ENCODE measurements at places on chromosomes 2 and 18.
A peak's percentile ranks its signal among the peaks of the same experiment; 100 is the strongest.

DNA sequence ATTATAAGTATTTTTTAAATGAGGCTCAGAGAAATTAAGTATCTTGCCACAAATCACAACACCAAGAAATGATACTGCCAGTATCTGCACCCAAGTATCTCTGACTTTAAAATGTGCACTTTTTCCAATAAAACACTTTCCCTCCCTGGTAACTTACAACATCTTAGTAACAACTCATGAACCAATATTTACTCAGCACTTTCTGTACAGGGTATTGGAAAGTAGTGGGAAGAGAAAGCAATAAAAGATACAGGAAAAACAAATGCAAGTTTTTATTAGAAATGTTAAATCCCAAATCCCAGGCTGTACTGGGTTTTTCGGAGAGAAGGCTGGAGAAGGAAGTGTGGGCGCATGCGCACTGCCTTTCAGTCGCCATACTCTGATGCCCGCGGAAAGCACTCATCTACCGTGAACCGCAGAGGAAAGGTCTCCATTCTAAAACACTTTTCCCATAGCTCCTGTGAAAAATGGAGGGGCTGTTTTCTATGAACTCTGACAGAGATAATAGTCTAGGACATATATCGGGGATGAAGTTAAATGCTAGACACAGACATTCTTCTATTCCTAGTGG is 52.1 kb downstream of the L3MBTL4 start:
- DNase-seq = no peak

DNA sequence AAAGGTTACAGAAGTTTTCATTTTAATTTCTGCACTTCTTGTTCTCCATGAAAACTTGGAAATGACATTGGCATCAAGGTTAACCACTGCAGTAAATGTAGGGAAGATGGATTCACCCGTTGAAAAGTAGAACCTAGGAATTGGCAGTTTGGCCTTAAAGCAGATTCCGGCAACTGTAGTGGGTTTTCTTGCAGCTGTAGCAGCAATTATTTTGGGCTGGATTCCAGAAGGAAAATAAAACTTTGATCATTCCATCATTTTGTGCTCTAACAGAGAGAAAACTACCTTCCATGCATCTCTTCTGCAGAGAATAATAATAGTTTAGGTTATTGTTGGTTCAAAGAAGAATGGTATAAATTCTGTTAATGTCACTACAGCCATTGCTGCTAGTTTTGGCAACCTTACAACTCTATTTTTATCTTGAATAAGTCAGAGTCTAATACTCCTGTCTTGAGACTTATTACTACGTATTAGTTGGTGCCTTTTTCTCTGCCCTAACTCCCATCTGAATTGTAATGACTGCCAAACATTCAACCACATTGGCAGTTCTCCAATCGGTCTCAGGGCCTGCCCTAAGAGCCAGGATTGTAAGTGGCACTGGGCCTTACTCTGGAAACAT is 178.1 kb upstream of the PIEZO2 start:
- no peak for DNase-seq

DNA sequence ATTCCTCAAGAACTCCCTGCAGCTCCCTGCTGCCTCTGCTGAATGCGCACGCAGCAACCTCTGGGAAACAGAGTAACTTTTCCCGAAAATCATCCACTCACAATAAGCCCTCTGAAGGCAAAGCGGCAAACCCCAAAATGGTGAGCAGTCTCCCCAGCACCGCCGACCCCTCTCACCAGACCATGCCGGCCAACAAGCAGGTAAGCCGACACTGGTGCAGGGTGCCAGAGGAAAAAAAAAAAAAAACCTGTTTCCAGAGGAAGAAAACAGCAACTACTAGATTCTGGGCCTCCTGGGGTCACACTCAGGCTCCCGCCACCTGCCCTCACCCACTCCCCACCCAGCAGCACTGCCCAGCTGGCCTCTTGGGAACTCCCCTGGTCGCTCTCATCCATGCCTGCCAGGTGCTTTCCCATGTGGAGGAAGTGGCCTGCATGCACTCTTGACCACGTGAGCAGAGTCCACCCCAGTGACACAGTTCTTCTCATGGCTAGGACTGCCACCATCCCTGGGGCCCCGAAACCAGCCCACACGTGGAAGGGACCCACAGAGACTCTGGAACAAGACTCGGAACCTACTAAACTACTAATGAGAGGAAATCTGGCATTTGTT is 36.9 kb downstream of the KCTD18 start:
- DNase-seq = no peak

DNA sequence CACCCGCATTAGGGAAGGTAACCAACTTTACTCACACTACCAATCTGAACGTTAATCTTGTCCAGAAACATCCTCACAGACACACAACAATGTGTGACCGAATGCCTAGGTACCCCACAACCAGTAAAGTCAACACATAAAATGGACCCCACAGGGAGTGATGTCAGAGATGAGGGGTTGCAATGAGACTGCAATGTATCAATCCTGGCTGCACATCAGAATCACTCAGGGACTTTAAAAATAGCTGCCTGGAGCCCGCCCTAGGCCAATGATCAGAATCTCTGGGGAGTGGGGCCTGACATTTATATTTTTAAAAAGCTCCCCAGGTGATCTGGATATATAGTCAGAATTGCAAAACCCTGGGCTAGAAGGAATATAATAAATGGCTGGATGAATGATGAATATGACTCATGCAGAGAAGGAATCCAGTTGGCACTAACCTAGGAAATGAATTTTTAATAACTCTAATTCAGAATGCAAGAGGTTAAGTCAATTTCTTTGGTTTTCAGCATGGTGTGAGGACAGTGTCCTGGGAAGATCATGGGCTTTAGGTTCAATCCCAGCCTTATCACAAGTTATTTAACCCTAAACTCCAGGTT is 92.8 kb downstream of the COLEC12 start:
- no peak for DNase-seq

- DNase-seq = no peak
Observed at GRCh38 chr18:55163550-55163949, 204.3 kb upstream of the CCDC68 start.

DNA sequence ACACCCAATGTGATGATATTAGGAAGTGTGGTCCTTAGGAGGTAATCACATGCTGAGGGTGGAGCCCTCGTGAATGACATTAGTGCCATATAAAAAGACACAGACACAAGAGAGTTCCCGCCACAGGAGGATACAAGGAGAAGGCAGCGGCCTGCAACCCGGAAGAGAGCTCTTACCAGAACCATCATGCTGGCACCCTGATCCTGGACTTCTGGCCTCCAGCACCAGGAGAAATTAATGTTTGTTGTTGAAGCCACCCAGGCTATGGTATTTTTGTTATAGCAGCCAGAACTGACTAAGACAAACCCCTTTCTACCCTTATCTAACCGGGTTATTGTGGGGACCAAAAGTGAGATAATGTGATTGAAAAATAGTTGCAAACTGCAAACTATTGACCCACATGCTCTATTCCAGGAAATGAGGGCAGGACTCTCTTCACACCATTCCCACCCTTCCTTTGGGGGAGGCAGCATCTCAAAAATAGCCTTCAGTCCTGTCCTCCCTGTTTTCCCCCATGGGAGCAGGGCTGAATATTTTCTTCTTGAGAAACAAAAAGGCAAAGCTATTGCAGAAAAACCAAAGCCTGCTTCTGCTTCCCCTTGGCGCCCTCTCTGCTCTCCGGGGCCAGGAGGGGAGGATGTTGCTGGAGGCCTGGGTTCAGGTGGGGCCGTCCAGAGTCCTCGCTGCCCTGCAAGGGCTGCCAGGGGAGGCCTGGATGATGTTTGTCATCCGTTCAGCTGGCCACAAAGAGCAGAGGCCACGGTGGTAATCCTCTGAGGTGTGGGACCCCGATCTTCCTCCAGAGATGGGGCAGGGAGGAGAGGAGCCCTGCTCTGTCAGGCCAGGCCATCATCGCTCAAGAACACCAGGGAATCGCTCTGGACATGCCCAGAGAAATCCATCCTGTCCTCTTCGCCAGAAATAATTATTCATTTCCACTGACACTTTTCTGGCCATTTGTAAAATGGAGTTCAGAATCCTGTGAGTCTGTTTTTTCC is 73.8 kb upstream of the HAAO start:
- no peak for DNase-seq

DNA sequence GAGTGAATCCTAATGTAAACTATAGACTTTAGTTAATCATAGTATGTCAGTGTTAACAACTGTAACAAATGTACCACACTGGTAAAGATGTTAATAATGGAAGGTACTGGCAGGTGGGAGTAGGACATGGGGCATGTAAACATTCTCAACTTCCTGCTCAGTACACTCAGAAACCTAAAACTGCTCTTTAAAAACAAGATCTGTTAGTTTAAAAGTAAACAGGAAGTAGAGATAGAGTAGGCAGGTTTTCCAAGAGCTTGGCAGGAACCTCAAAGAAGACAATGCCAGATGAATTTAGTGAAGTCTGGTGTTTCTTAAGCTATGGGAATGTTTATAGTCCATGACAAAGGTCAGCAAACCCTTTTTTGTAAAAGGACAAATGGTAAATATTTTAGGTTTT is 46.6 kb downstream of the CCDC138 start:
- DNase-seq = no peak

GRCh38 chr2:105865222-105865913 is 120.7 kb downstream of the NCK2 start:
- DNase-seq = peak; percentile 42

- no peak for DNase-seq
Observed at GRCh38 chr2:96524482-96525210, 11.9 kb upstream of the ARID5A start.
